Renal pelvis (tissue), 12 donors: ENCODE measurements at places on chromosomes 3 and 15. TPM values are rescaled to one million over a fixed set of nuclear protein-coding genes. Genes with fewer than 3 reads are reported as not detected.

The LRRN1 gene
- polyA plus RNA-seq, result 23.2 TPM

The TEX55 gene
- not detected for polyA plus RNA-seq

The GABRG3 gene
- 2.3 TPM for polyA plus RNA-seq

The NR2E3 gene
- 0.54 TPM for polyA plus RNA-seq

The TMEM266 gene
- polyA plus RNA-seq, result 13.0 TPM

The C2CD4B gene
- polyA plus RNA-seq, result 0.47 TPM

The SERPINI1 gene
- 48.2 TPM for polyA plus RNA-seq

The DZIP1L gene
- polyA plus RNA-seq, result 26.2 TPM

The GOLGA8K gene
- 1.6 TPM for polyA plus RNA-seq

The OR5K4 gene
- not detected for polyA plus RNA-seq

The GPR149 gene
- not detected for polyA plus RNA-seq

The FBXO45 gene
- 12.8 TPM for polyA plus RNA-seq

The MORC1 gene
- polyA plus RNA-seq, result 0.64 TPM

The PLIN1 gene
- polyA plus RNA-seq, result 0.97 TPM

The C3orf70 gene
- 7.6 TPM for polyA plus RNA-seq

The LIPC gene
- 19.2 TPM for polyA plus RNA-seq

The PAQR9 gene
- polyA plus RNA-seq, result 0.45 TPM

The CD80 gene
- 0.30 TPM for polyA plus RNA-seq

The TCTA gene
- polyA plus RNA-seq, result 40.4 TPM

The FANCD2OS gene
- not detected for polyA plus RNA-seq

The GTPBP8 gene
- polyA plus RNA-seq, result 23.5 TPM

The ZNF592 gene
- 39.5 TPM for polyA plus RNA-seq

The SOX14 gene
- not detected for polyA plus RNA-seq

The C3orf85 gene
- polyA plus RNA-seq, result 18.6 TPM

The SPRED1 gene
- 28.6 TPM for polyA plus RNA-seq

The CHL1 gene
- 15.9 TPM for polyA plus RNA-seq

The LYZL4 gene
- not detected for polyA plus RNA-seq

The GOLGA6B gene
- 0.17 TPM for polyA plus RNA-seq

The PAK6 gene
- polyA plus RNA-seq, result 6.8 TPM

The ITIH1 gene
- not detected for polyA plus RNA-seq

The ALS2CL gene
- 10.4 TPM for polyA plus RNA-seq

The GOLGA6L7 gene
- 0.19 TPM for polyA plus RNA-seq

The NRROS gene
- 3.9 TPM for polyA plus RNA-seq

The PCOLCE2 gene
- polyA plus RNA-seq, result 5.1 TPM

The LMOD3 gene
- polyA plus RNA-seq, result 0.10 TPM

The TBC1D2B gene
- polyA plus RNA-seq, result 28.0 TPM

The MGLL gene
- 25.2 TPM for polyA plus RNA-seq

The LRRC34 gene
- 14.0 TPM for polyA plus RNA-seq

The TM4SF18 gene
- polyA plus RNA-seq, result 23.6 TPM

The GOLGA8O gene
- polyA plus RNA-seq, result 0.73 TPM

The CAPN7 gene
- polyA plus RNA-seq, result 49.9 TPM

The ECE2 gene
- polyA plus RNA-seq, result 0.04 TPM

The CHDH gene
- polyA plus RNA-seq, result 10.6 TPM

The FAM131A gene
- polyA plus RNA-seq, result 13.7 TPM

The PIK3CB gene
- 25.2 TPM for polyA plus RNA-seq

The TMC3 gene
- 0.16 TPM for polyA plus RNA-seq

The IL17RE gene
- polyA plus RNA-seq, result 15.5 TPM

The DCLK3 gene
- 1.1 TPM for polyA plus RNA-seq
